Stimulated activated CD8-positive, alpha-beta memory T cell treated with anti-CD3 and anti-CD28 coated beads, Interleukin-15, amount 100 ng/mL, for 24 hours (primary cell): ENCODE measurements at places on chromosomes 16 and 17.

- no peak for DNase-seq
These were observed 8.1 kb downstream of the BTBD17 start for GRCh38 chr17:74353446-74354060.

GRCh38 chr16:69055008-69055407, 50.4 kb upstream of the HAS3 start:
- no peak for DNase-seq

- DNase-seq, result no peak
These were observed 29.8 kb upstream of the ABCC11 start for GRCh38 chr16:48277158-48277557.

DNA sequence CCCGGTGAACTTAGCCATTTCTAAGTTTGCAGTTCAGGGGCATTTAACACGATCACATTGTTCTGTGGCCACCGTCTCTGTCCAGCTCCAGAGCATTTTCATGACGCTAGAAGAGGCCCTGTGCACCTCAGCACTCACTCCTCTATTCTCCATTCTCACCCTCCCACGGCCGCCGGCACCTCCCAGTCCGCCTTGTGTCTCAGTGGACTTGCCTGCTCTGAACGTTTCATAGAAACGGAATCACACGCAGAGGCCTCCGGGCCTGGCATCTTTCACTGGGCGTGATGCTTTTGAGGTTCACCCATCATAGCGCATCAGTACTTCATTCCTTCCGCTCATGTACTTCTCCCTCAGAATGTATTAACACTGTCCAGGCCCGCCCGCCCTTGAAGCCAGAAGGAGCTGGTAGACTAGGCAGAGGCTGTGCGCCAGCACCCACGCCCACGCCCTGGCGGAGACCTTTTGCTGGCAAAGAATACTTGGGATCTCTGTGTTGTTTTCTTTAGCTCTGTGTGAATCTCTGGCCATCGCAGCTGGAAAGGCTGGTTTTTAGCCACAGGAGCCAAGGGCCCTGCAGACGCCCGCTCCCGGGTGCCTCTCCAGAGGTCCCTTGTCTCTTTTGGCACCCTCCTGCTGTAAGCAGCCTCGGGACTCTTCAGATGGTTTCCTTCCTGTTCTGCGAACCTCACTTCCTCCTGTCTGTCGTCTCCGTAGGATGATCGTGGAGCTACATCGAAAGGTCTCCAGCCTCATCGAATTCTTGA, 23.4 kb upstream of the JPT2 start:
- no peak for DNase-seq

GRCh38 chr16:2296661-2297505, 29.0 kb upstream of the RNPS1 start:
- DNase-seq, result no peak

DNA sequence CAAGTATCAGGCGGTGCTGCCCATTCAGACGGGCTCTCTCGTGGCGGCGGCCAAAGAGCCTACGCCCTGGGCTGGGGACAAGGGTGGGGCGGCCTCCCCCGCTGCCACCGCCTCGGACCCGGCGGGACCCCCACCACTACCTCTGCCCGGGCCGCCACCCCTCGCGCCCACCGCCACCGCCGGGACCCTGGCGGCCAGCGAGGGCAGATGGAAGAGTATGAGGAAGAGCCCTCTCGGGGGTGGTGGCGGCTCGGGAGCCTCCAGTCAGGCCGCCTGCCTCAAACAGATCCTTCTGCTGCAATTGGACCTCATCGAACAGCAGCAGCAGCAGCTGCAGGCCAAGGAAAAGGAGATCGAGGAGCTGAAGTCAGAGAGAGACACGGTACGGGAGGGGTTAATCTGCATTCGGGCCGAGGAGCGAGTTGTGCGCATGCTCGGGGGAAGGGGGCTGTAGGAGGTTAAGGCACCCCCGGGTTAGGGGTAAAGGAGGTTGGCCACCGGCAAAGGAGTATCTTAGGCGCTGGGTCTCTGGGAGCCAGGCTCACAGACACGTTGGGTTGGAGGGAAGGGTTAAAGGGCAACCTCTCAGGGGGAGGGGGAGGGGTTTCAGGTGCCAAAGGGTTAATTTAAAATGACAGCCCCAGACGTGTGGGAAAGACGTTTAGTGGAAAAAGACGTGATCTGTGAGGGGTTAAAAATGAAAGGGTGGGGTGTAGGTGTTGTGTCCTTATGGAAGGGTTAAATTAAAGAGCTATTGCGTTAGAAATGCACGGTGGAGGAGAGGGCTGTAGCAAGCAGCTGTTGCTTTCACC, 1.4 kb downstream of the MSL1 start:
- no peak for DNase-seq

DNA sequence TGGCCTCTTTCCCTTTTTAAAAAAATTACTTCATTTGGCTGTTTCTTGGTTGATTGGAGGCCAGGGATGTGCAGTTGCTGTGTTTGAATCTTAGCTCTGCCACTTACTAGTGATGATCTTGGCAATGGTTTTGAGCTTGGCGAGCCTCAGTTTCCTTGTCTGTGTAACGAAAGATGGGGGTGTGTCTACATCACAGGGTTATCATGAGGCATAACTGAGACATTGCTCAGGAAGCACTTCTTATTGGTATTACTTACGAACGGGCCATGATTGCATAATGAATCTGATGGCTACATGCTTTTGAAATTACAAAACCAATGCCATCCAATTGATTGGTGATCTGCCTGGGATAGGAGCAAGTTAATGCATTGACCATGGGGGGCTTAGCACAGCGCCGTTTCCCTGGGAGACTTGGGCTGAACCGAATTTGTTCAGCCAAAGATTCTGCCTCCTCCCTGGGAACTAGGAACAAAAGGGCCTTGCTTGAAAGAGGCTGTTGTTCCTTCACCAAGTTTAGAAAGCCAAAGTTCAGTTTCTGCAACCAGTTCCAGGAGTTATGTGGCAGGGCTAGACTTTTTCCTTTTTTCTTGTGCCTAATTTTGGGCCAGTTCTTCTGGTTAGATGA, 21.9 kb downstream of the CMIP start:
- no peak for DNase-seq

- peak; percentile 22 for DNase-seq
These were observed 14.3 kb downstream of the RAPGEFL1 start for GRCh38 chr17:40191237-40192208.

DNA sequence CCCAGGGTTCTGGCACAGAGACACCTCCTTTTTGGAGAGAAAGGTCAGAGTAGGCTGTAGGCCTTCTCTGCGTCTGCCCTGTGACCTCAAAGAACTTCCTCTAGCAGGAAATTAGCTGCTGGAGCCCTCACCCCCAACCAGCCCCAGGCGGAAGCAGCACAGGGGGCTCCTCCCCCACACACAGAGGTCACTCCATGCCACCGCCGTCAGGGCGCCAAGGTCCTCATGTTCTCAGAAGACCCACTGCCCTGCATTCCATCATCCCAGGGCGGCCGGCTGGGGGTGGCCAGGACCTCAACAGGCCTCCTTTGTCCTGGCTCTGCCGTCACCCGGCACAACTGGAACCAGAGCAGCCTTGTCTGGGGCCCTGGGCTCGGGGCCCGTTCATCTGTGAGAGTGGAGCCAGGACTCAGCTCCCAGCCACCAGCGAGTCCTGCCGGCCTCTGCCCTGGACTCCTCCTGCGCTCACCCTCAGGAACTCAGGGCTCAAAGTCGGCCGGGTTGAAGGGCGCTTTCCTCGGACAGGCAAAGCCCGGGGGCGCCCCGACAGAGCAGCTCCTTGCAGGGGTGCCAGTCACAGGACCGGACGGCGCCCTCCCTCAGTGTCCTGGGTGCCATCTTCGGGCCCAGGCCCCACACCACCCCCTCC, 1.2 kb downstream of the TMC6 start:
- no peak for DNase-seq

DNA sequence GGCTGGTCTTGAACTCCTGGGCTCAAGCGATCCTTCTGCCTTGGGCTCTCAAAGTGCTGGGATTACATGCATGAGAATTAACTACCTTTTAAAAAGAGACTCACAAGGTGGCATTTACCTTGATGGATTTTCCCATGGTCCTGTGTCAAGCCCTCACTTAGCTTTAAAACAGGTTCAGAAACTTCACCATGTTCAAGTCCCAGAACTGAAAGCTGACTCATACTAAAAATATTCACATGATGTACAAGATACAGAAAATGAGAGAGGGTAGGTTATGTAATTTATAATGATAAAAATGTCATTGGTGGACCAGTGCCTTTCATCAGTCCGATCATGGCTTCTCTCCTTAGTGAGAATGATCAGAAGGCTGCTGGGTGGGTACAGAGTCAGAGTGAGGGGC, 4.3 kb upstream of the AKAP1 start:
- DNase-seq, result no peak

- no peak for DNase-seq
These were observed 8.9 kb upstream of the C16orf74 start for GRCh38 chr16:85759631-85760419.

DNA sequence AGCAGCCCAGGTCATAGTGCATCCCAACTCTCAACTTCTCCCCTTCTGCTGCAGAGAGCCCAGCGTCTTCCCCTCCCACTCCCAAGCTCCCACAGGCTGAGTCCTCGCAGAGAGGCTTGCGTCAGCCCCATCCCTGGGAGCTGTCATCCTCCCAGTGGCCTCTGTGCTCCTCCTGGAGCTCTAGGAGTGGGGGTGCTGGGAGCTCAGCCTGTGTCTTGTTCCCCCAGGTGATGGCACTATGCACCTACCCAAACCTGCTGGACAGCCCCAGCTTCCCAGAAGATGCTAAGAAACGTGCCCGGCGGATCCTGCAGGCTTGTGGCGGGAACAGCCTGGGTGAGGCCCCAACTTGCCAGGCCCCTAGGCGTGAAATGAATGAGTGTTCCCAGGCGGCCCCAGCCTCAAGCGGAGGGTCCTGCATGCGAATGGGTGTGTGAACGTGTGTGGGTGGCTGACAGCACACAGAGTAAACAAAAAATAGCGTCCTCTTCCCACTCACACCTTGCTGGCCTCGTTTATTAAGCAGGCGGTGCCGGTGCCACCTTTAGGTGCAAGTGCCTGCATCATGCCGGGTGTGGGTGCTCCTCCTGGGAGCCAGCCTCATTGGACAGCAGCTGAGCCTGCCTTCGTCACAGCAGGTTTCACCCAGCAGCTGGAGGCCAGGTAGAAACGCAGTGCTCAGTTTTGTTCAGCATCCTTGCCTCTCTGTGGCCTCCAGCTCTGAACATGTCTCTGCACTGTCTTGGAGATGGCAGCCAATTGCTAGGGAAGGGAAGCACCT, 16.5 kb downstream of the GPT2 start:
- DNase-seq, result no peak

DNA sequence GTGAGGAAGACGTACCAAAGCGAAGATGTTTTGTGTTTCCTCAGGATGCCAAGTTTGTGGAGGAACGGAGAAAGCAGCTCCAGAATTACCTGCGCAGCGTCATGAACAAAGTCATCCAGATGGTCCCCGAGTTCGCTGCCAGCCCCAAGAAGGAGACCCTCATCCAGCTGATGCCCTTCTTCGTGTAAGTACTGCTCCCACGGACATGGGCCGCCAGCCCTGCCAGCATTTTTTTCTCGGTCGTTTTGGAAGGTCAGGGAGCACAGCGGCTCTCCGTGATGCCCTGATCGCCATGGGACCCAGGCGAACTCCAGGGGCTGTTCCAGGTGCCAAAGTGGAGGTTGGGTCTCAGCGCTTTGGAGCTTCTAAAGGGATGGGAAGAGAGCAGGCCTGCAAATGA, 279.0 kb downstream of the CPPED1 start:
- no peak for DNase-seq

GRCh38 chr17:67862614-67863217, 37.4 kb downstream of the BPTF start:
- DNase-seq, result no peak

GRCh38 chr16:17354141-17354601, 116.6 kb downstream of the XYLT1 start:
- DNase-seq, result no peak

GRCh38 chr16:17301184-17301583, 169.6 kb downstream of the XYLT1 start:
- DNase-seq, result no peak

DNA sequence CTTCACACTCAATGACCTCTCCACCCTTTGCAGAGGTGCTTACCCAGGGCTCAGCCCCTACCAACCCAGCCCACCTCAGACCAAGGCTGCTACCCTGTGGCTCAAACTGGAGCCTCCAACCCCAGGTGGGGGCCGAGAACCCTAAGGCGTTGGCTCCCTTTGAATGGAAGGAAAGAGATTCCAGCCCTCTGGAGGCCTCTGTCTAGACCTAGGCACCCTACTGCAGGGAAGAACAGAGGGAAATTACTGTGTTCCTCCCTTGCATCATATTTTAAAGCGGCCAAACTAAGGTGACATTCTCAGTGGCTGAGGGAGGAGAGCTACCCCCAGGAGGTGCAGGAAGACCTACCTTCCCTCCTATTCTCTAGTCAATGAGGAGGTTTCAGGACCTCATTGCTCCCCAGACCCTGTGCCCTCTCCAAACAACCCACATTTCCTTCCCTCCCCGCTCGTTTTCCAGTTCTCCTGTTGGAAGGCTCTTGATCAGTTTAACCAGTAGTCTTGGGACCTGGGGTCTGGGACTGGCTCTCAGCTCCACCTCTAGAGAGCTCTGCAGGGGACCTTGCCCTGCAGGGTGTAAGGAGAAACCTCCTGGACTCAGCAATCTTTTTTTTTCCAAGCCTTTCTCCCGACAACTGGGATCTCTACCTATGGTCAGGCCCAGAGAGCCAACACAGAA, 5.5 kb upstream of the HOXB8 start:
- no peak for DNase-seq

- no peak for DNase-seq
These were observed 349.2 kb upstream of the HSBP1 start for GRCh38 chr16:83458612-83459011.

DNA sequence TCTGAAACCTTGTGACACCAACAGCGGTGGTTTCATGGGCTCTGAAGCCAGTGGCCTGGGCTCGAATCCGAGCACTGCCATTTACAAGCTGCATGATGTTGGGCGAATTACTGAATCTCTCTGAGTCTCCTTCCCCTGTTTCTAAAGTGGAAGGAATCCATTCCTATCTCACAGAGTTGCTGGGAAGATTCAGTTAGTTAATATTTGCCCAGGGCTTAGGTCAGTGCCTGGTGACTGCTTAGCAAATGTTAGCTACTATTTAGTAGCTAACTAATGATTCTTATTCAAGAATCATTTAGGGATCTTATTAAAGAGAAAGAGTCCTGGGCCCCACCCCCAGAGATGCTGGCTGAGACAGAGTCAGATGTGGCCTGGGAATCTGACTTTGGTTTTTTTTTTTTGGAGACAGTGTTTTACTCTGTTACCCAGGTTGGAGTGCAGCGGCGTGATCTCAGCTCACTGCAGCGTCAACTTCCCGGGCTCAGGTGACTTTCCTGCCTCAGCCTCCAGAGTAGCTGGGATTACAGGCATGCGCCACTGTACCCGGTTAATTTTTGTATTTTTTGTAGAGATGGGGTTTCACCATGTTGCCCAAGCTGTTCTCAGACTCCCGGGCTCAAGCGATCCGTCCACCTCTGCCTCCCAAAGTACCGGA, 33.6 kb upstream of the RAI1 start:
- no peak for DNase-seq

- DNase-seq, result no peak
These were observed 19.4 kb downstream of the ERN1 start for GRCh38 chr17:64110379-64111152.

- no peak for DNase-seq
These were observed 8.5 kb downstream of the REXO5 start for GRCh38 chr16:20814784-20815183.

DNA sequence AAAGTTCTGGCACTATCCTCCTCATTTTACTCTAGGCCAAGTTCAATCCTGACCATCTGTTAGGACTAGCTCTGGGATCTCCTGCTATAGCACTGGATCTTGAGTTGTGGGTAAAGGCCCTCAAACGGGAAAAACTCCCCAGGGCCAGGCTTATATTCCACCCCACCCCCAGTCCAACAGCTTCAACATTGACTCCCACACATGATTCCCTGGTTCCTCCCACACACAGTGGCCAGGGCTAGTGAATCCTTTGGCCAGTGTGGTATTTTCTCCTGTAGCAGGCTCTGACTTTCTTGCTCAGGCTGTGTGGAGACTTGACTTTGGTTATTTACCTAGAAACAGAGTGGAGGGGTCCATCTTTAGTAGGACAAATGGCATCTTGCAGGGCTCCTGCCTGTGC, 10.3 kb upstream of the AKAP10 start:
- no peak for DNase-seq
